NCI-H187 treated with DMSO at 0.1 percent for 48 hours (cell line): ENCODE measurements at places on chromosomes 1 and 21.

DNA sequence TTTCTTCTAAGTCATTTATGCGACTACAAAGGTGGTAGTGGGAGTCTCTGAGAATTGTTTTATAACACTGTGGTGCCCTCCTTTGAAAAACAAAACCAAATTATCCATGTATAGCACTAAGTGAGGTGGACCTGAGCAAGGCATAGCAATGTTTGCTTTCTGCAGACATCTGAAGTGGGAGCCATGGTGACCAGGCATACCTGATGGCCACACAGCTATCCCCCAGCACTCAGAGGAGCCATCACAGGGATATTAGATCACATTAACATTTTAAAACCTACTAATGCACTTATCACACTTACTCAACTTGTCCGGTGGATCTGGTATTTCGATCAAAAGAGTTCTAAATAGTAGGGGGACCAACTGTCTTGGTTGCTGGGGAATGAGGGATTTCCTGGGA is 24.8 kb upstream of the AVPR1B start:
- DNase-seq = no peak

DNA sequence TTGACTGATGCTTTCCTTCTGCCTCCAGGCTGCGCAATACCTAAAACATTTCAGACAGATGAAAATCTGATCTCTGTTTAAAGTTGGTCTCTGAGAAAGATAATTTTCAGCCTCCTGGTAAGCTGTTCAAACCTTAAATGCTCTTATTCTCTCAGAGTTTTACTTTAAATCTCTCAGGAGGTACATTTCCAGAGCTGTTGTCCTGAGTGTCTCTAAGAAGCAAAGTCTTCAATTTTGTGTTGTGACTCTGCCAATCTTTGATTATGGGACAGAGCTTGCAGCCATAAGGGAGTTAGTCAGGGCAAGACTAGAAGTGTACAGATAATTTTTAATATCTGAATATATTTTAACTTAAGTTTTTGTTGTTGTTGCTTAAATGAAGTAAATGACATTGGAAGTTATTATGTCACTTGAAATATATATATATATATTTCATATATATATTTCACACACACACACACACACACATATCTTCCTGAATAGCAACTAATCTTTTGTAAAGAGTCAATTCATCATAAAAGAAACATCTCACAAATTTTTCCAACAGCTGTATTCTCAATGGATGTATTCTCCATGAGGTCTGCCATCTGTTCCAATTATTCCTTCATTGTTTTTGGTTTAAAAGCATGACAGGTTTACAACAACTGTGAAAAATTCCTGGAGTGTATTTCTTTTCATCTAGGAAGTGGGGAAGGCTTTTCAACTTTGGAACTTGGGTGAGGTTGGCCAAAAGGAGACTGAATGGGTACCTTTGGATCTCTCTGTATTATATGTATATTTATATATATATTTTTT is 259.4 kb downstream of the BACH1 start:
- DNase-seq = no peak

- no peak for DNase-seq
Observed at GRCh38 chr1:246609632-246610031, 43.4 kb downstream of the CNST start.

DNA sequence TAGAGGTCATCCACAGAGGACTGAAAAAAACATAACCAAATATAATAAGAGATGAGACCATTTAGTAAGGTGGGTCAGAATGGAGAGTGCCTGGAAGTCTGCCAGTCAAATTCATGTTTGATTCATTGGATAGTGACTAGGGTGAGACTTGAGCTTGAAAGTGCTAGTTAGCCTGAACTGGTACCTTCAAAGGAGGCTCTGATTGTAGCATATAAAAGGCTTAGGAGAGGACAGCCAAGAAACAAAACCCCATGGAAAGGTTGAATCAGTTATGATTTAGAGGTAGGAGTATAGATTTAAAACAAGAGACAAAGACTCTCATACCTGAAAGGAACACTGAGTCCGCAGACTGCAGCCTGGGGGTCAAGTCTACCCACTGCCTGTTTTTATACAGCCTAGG is 44.4 kb upstream of the LRRC8C start:
- DNase-seq = no peak

GRCh38 chr1:234962340-234962989 is 166.2 kb downstream of the TOMM20 start:
- no peak for DNase-seq

GRCh38 chr1:48200166-48200900 is 22.2 kb upstream of the SLC5A9 start:
- no peak for DNase-seq

DNA sequence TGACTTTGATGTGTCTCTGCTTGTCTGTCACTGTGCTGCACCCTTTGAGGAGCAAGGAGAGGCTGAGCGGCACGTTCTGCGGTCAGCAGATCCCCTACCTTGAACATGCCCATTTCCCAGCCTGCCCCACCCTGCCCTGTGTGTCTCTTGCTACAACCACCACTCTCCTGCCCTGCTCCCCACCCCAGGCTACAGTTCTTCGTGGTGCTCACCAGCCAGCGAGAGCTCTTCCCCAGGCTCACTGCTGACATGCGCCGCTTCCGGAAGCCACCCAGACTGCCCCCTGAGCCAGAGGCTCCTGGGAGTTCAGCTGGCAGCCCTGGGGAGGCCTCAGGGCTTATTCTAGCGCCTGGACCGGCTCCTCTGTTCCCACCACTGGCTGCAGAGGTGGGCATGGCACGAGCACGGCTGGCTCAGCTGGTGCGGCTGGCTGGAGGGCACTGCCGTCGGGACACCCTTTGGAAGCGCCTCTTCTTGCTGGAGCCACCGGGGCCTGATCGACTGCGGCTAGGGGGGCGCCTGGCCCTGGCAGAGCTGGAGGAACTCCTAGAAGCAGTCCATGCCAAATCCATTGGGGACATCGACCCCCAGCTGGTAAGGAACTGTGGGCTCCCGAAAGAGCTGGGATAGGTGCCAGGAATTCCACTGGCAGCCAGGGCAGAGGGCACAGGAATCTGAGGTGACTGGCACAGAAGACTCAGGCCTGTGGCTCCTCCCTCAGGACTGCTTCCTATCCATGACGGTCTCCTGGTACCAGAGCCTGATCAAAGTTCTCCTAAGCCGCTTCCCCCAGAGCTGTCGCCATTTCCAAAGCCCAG is 5.6 kb downstream of the HYI start:
- no peak for DNase-seq

DNA sequence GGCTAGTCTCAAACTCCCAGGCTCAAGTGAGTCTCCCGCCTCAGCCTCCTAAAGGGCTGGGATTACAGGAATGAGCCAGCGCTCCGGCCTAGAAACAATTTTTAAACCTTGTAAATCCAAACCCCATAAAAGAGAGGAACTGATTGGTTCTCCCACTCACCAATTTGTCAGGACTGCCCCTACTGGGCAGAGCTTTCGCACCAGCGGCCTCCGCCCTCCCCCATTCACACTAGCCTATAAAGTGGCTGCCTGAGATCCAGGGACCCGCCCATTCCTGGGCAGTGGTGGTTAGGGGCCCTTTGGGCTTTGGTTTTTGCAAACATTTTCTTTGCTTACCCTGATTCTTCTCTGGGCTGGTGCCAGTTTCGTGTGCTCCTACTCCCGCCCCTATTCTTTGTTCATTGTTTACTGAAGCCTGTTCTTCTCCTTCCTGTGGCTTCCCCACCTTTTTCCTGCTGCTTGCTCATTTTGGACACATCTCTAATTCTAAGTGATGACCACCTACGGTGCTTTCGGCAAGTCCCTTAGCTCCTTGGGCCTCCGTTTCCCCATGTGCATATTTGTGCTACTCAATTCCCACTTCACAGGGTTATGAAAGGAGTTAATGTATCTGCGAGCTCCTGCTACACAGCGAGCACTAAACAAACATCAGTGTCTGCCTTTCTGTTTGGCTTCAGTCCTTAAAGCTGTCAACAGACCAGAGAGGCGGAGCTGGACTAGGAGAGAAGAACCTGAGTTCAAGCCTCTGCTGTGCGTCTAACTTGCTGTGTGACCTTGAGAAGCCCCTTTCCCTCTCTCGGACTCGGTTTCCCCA is 39.8 kb upstream of the CLIC4 start:
- peak; percentile 84 for DNase-seq

DNA sequence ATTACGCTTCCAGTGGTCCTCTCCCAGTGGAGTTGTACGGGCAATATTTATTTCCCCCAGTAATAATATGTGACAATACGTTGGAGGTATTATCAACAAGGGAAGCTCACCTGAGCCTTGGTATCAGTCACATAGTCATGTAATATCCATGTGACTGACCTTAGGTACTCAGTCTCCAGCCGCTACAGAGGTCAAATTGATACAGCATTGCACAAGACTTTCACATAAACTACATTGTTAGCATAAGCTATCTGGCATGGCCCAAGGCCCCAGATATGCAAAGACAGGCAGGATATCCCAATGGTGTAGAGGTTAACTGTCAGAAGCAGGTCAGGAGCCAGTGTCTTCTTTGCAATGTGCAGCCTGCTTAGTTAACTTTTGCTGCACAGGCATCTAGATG is 15.3 kb upstream of the CHIT1 start:
- no peak for DNase-seq

DNA sequence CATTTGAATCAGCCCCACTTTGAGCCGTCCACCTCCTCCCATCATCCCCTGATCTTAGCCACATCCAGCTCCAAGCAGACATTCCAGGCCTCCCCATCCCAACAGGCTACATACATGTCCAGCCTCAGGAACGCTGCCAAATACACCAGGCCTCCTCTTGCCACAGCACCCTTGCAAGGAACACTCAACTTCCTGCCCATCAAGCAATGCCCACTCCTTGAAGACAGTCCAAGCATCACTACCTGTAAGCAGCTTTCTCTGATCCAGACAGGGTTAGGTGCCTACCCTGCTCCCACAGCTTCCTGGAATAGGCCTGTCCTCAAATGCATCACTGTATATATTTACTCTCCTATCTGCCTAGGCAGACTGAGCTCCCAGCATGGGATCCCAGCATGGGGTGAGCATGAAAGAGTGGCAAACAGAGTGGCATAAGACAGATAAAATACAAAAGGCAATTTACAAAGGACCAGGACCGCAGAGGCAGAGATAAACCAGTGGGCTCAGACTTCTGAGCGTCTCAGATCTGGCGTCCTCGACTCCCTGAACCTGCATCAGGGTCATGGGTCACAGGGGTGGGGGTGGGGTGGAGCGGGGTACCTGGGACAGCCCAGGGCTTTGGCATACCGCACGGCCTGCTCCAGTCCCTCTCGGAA is 816 bp downstream of the HYI start:
- DNase-seq = no peak
